ENCODE measurements at places on chromosomes 7 and 10. TPM values are rescaled to one million over a fixed set of nuclear protein-coding genes. Genes with fewer than 3 reads are reported as not detected.

DNA sequence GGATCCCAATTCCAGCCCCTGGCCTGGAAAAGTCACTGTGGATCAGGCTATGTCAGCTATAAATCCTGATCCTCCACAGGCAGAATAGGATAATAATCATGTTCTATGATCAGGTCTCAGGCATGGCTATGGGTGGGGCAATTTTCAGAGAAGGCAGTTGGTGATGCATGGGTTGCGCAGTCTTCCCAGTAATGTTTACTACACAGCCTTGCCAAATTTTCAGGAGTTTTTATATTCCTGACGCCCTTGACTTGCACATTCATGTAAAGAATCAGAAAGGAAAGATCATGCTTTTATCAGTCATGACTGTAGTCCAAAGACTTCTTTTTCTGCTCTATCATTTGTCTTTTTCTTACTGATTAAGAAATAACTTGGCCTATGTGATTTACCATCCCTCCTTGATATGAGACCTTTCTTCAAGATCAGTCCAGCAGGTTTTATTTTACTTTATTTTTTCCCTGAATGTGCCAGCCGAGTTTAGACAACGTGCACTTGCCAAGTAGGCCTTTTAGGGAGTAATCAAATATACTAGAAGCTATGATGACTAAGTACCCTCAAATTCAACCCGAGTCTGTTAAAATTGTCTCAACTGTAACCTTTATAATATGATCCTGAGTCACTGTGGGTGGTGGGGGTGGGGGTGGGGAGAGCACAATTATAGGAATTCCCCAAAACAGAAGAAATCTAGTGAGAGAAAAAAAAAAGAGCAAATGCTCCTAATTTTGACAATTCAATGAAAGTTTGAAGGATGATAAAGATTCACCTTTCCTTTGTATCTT lies 31.9 kb downstream of the ARL4A start:
- no peak for DNase-seq

DNA sequence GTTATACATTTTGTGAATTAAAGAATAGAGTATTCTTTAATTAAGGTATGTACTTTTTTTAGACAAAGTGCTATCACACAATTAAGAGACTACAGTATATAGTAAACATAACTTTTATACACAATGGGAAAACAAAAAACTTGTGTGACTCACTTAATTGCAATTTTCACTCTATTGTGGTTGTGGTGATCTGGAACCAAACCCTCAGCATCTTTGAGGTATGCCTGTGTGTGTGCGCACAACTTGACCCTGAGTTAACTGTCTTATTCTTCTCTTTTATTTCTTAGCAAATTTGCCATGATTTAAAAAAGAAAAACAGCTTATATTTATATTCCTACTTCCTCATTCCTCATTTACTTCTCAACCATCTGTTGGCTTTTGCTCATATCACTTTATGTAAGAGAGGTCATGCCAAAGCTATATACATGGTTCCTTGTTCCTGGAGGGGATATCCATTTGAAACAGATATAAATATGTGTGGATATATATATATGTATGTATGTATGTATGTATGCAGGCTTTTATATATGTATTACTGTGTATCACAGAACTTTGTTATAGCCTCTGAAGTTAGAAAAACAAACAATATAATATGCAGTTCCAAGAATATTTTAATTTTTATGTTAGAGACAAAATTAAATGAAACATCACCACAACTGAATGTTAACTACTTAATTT lies 259.5 kb upstream of the HGF start:
- DNase-seq = no peak

GRCh38 chr10:129844216-129844766 lies 119.8 kb downstream of the EBF3 start:
- no peak for DNase-seq

- no peak for DNase-seq
These were observed 13.1 kb upstream of the IMPDH1 start for GRCh38 chr7:128422842-128423241.

DNA sequence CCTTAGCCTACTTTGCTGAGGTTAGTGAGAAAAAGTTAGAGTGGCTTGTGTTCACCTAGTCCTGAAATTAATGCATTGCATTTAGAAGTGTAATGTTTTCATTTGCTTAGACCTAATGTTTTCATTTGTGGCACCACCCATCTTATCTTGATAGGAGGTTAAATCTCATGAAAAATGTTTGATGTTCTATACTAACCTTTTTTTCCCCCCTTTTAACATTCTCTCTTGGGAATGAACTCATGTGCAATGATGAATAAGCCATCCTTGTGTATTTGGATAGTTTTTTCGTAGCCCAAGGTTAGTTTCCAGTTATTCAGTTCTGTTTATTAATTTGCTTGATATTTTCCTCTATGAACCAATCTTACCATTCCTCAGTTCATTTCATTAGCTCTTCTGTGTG lies 2.8 kb downstream of the FHIP2A start:
- no peak for DNase-seq

DNA sequence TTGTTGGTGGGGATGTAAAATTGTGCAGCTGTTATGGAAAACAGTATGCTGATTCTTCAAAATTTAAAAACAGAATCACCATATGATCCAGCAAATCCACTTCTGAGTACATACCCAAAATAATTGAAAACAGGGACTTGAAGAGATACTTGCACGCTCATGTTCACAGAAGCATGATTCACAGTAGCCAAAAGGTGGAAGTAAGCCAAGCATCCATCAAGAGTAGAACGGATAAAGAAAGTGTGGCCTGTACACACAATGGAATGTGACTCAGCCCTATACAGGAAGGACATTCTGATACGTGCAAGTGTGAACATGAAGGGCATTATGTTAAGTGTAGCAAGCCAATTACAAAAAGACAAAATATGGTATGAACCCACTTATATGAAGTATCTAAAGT lies 696.7 kb upstream of the CELF2 start:
- no peak for DNase-seq

- no peak for DNase-seq
These were observed 14.5 kb downstream of the ANKIB1 start for GRCh38 chr7:92260248-92260781.

- DNase-seq = no peak
These were observed 275.4 kb upstream of the NEBL start for GRCh38 chr10:21172542-21172929.

DNA sequence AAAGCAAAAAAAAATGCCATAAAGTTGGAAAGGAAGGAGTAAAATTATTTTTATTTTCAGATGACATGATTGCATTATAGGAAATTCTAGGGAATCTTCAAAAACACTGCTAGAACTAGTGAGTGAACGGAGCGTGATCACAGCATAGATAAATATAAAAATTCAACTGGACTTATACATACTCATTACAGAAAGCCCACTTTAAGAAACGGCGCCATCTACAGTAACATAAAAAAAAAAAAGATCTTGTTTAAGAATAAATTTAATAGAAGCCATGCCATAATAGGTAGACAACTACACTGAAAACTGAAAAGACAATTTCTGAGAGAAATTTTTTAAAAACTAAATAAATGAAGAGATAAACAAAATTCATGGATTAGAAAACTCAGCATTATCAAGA lies 623.1 kb upstream of the MGMT start:
- no peak for DNase-seq

DNA sequence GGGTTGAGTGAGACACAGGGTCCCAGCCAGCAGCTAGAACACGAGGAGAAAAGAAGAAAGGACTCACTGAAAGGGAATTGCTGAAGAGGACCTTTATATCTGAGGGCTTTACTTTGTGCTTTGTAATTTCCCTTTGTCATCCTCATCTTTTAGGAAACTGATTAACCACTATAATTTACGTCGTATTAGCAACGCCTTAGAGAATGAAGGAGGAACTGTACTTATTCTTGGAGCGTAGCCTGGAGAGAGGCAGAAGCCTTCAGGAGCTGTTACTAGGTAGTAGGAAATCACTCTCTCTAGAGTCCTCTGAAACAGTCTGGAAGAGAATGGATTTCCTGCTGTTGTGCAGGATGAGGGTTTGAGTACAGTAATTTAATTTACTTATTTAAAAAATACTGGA lies 101.0 kb upstream of the STEAP1B start:
- DNase-seq = no peak

- no peak for DNase-seq
These were observed 126.5 kb upstream of the IGFBP3 start for GRCh38 chr7:46047581-46047980.

- DNase-seq = no peak
These were observed 114.7 kb downstream of the ODAD2 start for GRCh38 chr10:27884185-27884641.

Gene GPER1
- 0.81 TPM for total RNA-seq

Gene CALY
- 1.5 TPM for total RNA-seq
